Activated T-helper 2 cell treated with anti-CD3 and anti-CD28 coated beads, Interferon-gamma antibody, Interleukin-2, Interleukin-4, amounts not matched to agents 10 μg/mL and 5 μg/mL and 100 μg/mL, durations not matched to agents 14 hours and 24 hours and 36 hours (primary cell): ENCODE measurements at places on chromosomes 3 and 15. TPM values are rescaled to one million over a fixed set of nuclear protein-coding genes. Genes with fewer than 3 reads are reported as not detected.

The TMEM41A gene
- total RNA-seq, result 23.5 and 24.7 TPM in 2 replicates

The ADPRH gene
- 5.5 and 6.3 TPM in 2 replicates for total RNA-seq

The GOLGA6L7 gene
- not detected in 2 replicates for total RNA-seq

The CHRNA7 gene
- 0.09 and 0.25 TPM in 2 replicates for total RNA-seq

The SELENOT gene
- 119 and 121 TPM in 2 replicates for total RNA-seq

The DNASE1L3 gene
- not detected in 2 replicates for total RNA-seq

The MRPL3 gene
- total RNA-seq, result 149 and 157 TPM in 2 replicates

The SUMF1 gene
- total RNA-seq, result 6.9 and 7.7 TPM in 2 replicates

The SMCO1 gene
- total RNA-seq, result not detected in 2 replicates

DNA sequence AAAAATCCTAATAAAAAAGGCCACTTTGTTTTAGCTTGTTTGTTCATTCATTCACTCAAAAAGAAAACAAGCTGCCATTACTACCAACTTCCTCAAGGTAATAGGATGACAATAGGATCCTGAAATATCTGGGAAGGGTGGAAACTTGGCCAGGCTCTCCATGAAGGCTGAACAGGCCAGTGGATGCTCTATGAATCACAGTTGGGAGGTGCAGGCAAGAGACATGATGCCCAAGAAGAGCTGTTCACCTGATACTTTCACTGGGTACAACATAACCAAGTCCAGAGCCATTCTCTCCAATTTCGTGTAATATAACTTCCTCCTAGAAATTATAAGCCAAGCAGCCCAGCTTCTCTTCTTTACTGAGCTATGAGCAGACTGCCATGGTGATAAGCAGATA lies 37.3 kb downstream of the NMNAT3 start:
- H3K4me3 ChIP-seq, result no peak overlapping the region
- H3K27ac ChIP-seq, result no peak overlapping the region
- peaks cover 11% of the 10 kb centered on the region for H3K4me1 ChIP-seq
- no peaks in the 10 kb centered on the region for H3K27me3 ChIP-seq
- H3K36me3 ChIP-seq, result no peaks in the 10 kb centered on the region

GRCh38 chr15:100018191-100018590 lies 285.0 kb upstream of the LYSMD4 start:
- no peak overlapping the region for H3K27ac ChIP-seq
- no peaks in the 10 kb centered on the region for H3K36me3 ChIP-seq
- H3K4me1 ChIP-seq, result no peaks in the 10 kb centered on the region
- DNase-seq, result no peak
- H3K4me3 ChIP-seq, result no peak overlapping the region

GRCh38 chr3:173351886-173352285 lies 45.7 kb upstream of the NLGN1 start:
- H3K27ac ChIP-seq, result no peak overlapping the region
- DNase-seq, result no peak
- H3K4me1 ChIP-seq, result no peaks in the 10 kb centered on the region
- H3K27me3 ChIP-seq, result no peaks in the 10 kb centered on the region
- no peak overlapping the region for H3K4me3 ChIP-seq

DNA sequence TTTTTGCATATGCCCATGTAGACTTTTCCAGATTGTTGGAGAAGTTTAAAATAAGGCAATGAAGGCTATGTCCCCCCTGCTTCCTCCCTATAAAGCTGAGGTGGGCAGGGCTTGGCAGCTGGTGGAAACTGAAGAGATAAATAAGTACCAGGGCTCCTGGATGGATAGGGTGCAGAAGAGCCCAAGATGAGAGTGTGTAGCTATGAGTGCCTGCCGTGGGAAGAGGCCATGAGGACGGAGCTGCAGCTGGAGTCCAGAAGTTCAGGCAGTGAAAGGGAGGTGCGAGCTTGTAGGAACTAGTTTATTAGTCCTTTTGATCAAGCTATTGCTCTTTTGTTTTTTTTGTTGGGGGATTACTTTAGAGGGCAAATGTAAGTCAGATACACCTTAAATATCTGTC lies 52.4 kb downstream of the PHLDB2 start:
- DNase-seq, result no peak
- H3K4me3 ChIP-seq, result no peak overlapping the region

GRCh38 chr15:69161079-69161877 lies 843 bp downstream of the GLCE start:
- H3K27me3 ChIP-seq, result peaks cover 48% of the 10 kb centered on the region
- DNase-seq, result peak; percentile 12
- peak overlapping the region; percentile 40 for H3K27ac ChIP-seq
- H3K4me3 ChIP-seq, result peak overlapping the region; percentile 91
- H3K36me3 ChIP-seq, result no peaks in the 10 kb centered on the region

- peak overlapping the region; percentile 89 for H3K27ac ChIP-seq
- H3K36me3 ChIP-seq, result peaks cover 61% of the 10 kb centered on the region
- no peaks in the 10 kb centered on the region for H3K27me3 ChIP-seq
- no peak overlapping the region for H3K4me3 ChIP-seq
- peaks cover 44% of the 10 kb centered on the region for H3K4me1 ChIP-seq
- no peak for DNase-seq
Measured at GRCh38 chr15:90749754-90750153, 32.6 kb downstream of the BLM start.

DNA sequence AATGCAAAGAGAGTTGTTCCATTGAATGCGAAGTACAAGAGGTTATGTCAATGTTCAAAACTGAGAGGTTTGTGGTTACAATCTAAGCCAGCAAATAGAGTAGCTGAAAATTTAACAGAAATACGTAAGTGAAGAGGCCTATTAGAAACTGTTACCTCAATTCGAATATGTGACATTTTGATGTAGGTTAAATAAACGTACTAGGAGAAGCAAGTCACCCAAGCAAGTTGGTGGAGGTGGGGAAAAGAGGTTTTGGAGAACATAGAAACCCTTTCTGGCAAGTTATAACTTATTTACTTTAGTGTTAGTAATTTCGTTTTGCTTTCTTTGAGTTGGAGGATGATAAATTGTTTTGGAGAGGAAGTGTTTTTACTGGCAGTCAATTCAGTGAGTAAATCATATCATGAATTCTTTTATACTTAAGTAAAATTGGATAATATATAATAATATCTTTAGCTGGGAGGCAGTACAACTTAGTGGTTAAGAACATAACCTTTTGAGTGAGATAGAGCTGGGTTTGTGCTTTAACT lies 91.2 kb upstream of the NAALADL2 start:
- no peaks in the 10 kb centered on the region for H3K27me3 ChIP-seq
- H3K27ac ChIP-seq, result no peak overlapping the region
- no peak overlapping the region for H3K4me3 ChIP-seq
- H3K36me3 ChIP-seq, result no peaks in the 10 kb centered on the region
- DNase-seq, result no peak
- no peaks in the 10 kb centered on the region for H3K4me1 ChIP-seq

GRCh38 chr15:100109486-100110035 lies 232.2 kb downstream of the ADAMTS17 start:
- DNase-seq, result no peak
- H3K36me3 ChIP-seq, result no peaks in the 10 kb centered on the region
- H3K27me3 ChIP-seq, result no peaks in the 10 kb centered on the region
- H3K4me3 ChIP-seq, result no peak overlapping the region
- no peak overlapping the region for H3K27ac ChIP-seq
- peaks cover 27% of the 10 kb centered on the region for H3K4me1 ChIP-seq

GRCh38 chr3:53482227-53482626 lies 12.2 kb upstream of the CACNA1D start:
- H3K27me3 ChIP-seq, result peaks cover 14% of the 10 kb centered on the region
- H3K4me1 ChIP-seq, result peaks cover 4% of the 10 kb centered on the region
- H3K4me3 ChIP-seq, result no peak overlapping the region

DNA sequence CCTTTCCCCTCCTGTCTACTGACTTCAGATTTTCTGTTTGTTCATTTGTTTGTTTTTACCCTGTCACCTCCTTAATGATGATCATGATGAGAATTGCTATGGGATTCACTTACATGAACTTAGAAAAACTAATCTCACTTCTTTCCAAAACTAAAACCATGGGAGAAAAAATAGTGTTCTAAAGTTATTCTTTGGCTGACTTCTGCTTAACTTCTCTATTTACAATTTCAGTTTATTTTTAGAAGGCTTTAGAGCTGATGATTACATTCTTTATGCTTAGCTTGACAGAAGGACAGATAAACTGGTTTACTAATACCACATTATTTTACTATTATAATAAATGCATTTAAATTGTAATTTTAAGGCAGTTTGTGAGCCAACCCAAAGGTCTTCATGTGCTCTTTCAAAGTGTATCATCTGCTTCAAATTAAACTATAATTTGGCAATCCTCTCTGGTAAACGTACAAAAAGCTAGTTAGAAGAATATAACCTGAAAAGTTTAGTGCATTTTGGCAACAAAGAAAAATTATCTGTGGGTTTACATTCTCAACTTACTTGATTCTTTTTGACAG lies 676.8 kb upstream of the UBE2E2 start:
- H3K36me3 ChIP-seq, result no peaks in the 10 kb centered on the region
- no peak for DNase-seq
- H3K4me1 ChIP-seq, result no peaks in the 10 kb centered on the region
- no peak overlapping the region for H3K4me3 ChIP-seq
- H3K27ac ChIP-seq, result no peak overlapping the region
- H3K27me3 ChIP-seq, result no peaks in the 10 kb centered on the region

DNA sequence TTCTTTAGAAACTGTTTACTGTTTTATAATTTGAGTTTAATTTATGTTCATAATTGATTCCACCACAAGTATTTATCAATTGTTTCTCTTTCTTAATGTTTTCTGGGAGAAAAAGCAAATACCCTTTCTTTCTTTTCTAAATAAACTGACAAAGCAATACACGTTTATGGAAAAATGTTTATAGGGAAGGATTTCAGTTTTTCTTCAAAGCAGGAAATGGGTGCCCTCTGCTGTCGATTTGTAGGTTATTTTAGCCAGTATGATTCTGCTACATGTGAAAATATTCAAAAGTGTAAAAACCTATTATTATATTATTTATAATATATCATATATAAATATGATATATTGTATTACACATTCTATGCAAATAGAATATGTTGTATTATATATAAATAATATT lies 921.0 kb upstream of the ROBO1 start:
- H3K36me3 ChIP-seq, result no peaks in the 10 kb centered on the region
- H3K27me3 ChIP-seq, result no peaks in the 10 kb centered on the region
- no peak for DNase-seq
- no peak overlapping the region for H3K4me3 ChIP-seq
- H3K27ac ChIP-seq, result no peak overlapping the region
- no peaks in the 10 kb centered on the region for H3K4me1 ChIP-seq

DNA sequence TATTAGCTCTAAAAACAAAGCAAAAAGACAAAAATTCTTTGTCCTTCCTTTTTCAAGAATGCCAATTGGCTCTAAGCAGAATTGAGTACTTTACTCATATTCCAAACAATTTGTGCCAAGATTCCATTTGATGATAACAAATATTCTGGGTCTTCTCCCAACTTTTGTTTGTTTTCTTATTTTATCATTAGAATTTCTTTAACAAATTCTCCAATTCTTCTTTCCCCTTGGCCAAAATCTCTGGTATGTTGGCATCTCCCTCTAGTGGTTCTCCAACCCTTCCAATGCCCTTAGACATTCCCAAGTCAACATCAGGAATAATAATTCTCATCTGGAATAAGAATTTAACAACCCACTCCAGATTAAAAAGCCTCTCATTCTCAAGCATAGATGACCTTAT lies 5.3 kb downstream of the CPOX start:
- DNase-seq, result no peak
- H3K27ac ChIP-seq, result no peak overlapping the region
- H3K4me3 ChIP-seq, result no peak overlapping the region
- H3K4me1 ChIP-seq, result peaks cover 48% of the 10 kb centered on the region
- H3K27me3 ChIP-seq, result no peaks in the 10 kb centered on the region
- H3K36me3 ChIP-seq, result peaks cover 76% of the 10 kb centered on the region

GRCh38 chr3:170274641-170275040 lies 52.4 kb downstream of the PRKCI start:
- H3K4me3 ChIP-seq, result no peak overlapping the region
- peaks cover 27% of the 10 kb centered on the region for H3K4me1 ChIP-seq
- no peak overlapping the region for H3K27ac ChIP-seq
- peaks cover 50% of the 10 kb centered on the region for H3K36me3 ChIP-seq
